ENCODE measurements at places on chromosomes 2 and 18. TPM values are rescaled to one million over a fixed set of nuclear protein-coding genes. Genes with fewer than 3 reads are reported as not detected.

The ASXL3 gene
- total RNA-seq = 0.75 TPM

The UGT1A6 gene
- 40.2 TPM for total RNA-seq

The HSBP1L1 gene
- 127 TPM for total RNA-seq

The NT5DC4 gene
- total RNA-seq = not detected

The CHRNG gene
- total RNA-seq = not detected

The LRATD1 gene
- total RNA-seq = 123 TPM

The ATP6V1B1 gene
- not detected for total RNA-seq

The LRRC30 gene
- not detected for total RNA-seq

The CFAP221 gene
- not detected for total RNA-seq

The DYNAP gene
- not detected for total RNA-seq

The UGT1A5 gene
- total RNA-seq = 3.2 TPM

The ASXL2 gene
- 36.6 TPM for total RNA-seq

The RAX gene
- total RNA-seq = not detected

The STPG4 gene
- 1.2 TPM for total RNA-seq

- no peak for DNase-seq
Observed at GRCh38 chr2:236717729-236718128, 148.1 kb downstream of the ACKR3 start.

GRCh38 chr2:159561786-159562185, 54.6 kb downstream of the BAZ2B start:
- DNase-seq = no peak

DNA sequence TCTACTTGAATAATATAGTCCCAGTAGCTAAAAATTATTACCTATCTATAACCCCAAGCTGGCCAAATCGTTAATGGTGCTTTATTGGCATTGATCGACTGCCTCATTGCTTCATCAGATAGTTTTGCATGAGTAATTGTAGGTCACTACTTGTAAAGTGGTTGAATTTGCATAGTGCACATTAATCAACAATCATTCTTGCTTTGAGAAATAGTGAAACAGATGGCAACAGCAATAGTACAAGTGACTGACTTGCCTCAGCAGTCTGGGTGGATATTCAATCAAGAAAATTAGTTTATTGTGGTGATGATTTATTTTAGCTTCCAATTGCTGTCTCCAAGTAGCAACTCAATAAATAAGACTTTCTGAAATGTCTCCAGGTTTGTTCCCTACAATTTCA, 117.8 kb upstream of the NRXN1 start:
- DNase-seq = no peak

DNA sequence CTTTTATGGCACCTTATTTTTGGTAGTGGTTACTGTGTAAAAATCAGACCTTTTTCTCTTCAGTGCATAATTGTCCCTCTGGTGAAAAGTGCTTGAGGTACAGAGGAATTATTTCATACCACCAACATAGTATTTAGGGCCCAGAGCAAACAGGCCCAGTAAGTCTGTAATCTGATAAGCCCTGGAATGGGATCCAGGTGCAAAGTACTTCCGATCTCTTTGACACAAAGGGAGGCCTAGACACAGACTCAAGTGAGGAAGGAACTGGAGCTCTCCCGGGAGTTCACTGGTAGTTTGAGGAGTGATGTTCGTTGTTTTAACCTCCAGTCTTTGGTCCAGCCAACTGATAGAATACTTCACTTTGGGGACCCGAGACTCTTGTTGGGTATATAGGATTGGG, 57.4 kb downstream of the RAB31 start:
- no peak for DNase-seq

DNA sequence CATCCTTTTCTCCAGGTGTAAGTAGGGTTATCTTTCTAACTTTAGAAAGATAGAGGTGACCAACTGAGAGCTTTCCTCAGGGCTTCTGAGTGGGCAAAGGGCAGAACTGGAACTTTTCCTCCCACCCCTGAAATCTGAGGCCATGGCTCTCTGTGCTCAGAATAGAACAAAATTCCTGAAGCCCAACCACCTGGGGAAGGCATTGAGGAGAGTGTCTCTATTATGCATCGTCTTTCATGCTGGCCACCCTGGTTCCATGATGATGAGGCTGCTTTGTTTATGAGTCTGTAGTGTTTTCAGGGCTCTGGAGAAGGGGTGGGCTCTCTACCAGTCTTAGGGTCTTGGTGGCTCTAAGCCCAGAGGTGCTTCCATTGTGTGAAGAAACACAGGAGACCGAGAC, 30.7 kb upstream of the IL1R1 start:
- DNase-seq = no peak

DNA sequence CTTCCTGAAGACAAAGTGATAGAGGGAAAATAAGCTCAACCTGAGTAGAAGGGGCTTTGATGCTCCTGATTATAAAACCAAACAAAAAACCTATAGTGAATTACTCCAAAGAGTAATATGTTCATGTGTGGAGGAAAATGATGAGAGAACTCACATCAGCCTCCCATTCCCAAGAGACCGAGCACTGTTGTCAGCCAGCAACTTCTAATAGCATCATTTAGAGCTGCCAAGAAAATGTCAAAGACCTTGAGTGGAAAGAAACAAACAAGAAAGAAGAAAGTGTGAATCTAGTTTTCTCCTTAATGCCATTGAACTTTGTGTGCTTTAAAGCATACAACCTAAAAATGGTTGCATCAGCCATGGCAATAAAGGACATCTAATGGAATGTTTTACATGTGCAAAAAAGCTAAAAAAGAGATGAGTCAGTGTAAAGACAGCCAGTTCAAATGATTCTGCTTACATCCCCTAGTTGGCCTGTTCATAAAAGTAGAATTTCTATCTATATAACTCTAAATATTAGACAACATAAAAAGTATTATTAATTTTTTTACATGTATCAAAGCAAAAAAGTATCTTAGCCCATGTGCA, 1066.2 kb downstream of the TDRD15 start:
- no peak for DNase-seq

GRCh38 chr2:170170281-170171040, 7.5 kb upstream of the MYO3B start:
- no peak for DNase-seq

DNA sequence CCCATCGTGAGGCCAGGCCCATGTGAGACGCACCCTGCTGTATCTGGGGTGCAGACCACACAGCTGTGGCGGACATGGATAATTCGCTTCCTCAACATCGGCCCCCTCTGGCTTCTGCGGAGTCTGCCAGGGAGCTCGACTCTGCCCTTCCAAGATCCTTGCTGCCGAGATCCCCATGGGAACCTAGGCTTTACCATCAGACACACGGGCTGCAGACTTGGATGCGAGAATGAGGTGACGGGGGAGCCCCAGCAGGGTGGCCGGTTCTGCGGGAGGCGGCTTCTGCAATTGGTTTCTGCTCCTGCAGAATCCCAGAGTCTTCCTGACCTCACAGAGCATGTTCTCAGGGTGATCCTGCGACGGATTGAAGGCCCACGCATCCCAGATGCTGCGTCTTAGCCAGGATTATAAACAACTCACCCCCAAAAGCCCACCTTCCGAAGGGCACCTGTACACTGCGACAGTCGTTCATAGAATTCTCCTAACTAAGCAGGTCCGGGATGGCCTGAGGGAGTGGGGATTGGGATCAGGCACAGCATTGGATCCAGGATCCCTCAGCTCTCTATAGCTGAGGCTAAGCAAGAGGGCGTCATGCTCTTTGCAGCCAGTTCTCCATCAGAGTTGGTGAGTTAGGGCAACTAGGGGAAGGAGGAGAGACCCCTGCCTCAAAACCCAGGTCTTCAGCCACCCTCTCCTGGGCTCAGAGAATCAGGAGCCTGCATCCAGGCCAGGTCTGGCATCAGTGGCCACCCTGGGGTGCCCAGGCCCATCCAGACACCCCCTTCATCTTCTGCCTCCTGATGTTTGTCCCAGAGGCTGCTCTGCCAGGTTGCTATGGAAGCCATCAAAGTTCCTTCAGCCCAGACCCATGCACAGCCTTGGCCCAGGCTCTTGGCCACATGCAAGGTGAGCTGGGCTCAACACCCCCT, 74.7 kb upstream of the SNTG2 start:
- DNase-seq = no peak

GRCh38 chr2:105380432-105381100, 18.3 kb downstream of the FHL2 start:
- no peak for DNase-seq

DNA sequence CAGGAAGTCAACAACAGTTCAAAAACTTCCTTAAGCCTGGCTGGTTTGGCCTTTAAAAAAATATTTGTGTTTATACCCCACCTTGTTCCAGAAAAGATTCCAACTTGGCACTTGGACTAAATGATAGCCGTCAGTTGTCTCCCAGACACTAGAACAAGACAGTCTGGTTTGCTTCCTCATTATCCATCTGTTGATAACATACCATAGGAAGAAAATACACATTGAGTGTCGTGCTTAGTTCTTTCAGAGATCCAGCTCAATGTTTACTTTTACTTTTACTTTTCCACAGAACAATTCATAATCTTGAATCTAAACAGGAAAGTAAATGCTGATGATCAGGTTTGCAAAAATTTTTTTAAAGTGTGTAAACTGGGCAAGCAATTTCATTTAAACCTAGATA, 2.4 kb upstream of the VPS54 start:
- no peak for DNase-seq

DNA sequence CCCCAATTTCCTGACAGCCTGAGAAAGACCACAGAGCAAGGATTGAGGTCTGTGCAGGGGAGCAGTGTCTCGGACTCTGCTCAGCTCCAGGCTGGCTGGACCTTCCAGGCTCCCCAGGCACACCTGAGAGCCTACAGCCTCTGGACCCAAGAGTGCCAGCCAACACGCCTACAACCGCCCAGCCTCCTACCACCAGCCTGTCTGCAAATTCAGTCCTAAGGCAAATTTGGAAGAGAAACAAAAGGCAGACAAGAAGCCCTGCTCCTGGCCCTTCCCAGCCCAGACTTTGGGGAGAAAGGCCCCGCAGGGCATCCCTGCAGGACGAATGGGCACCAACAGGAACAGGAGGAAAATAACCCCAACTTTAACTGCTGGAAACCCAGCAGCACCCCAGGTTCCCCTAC, 1.9 kb downstream of the HS6ST1 start:
- DNase-seq = no peak

GRCh38 chr2:161146209-161146775, 13.9 kb upstream of the TANK start:
- DNase-seq = no peak

GRCh38 chr2:37402636-37403035, 58.2 kb downstream of the QPCT start:
- no peak for DNase-seq

GRCh38 chr2:200467806-200468681, 41.8 kb downstream of the KCTD18 start:
- no peak for DNase-seq

- no peak for DNase-seq
Observed at GRCh38 chr2:128420776-128421175, 102.1 kb upstream of the HS6ST1 start.

DNA sequence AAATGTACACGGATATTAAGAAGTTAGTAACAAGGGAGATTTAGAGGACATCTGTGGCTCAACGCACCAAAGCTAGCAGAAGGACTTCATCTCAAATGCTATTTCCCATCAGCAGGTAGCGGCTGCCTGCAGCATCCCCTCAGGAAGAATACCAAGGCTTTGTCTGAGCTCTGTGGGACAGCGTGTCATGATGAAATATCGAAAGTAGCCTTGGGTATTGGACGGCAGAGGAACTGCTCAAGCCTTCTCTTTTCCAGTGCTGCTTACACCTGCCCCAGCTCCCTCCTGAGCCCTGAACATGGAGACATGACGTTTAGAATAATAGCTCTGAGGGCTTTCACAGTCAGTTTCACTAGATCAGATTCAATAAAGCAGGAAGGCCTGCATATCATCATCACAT, 241.6 kb downstream of the SUCLG1 start:
- no peak for DNase-seq

- DNase-seq = no peak
Observed at GRCh38 chr2:121902171-121902591, 146.7 kb downstream of the TSN start.

GRCh38 chr2:226115102-226115831, 684.4 kb downstream of the IRS1 start:
- no peak for DNase-seq

DNA sequence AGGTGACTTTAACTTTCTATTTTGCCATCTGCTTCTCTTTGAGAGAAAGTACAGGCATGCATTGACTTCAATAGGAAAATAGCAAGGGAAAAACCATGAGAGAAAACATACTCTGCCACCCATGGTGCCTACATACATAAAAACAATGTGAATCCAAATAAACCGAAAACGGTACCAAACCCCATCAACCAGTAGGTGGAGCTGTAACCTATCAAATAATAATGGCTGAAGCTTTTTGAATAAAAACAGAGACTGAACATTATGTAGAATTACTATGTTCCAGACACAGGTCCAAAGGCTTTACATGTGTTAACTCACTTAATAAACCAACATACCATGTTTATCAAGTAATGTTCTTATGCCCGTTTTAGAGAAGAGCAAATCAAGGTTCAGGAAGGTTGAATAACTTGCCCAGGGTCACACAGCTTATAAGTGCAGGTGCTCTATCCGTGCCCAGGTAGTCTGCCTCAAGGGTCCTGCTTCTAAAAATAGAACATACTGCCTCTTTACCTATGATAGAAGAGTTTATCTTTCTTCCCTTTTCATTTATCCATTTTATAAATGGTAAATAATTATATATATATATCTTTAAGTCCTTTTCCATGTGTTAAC, 293.9 kb upstream of the SYT4 start:
- no peak for DNase-seq

- DNase-seq = no peak
Observed at GRCh38 chr2:237298151-237299118, 115.5 kb downstream of the COL6A3 start.

GRCh38 chr18:2916184-2916583, 69.4 kb downstream of the EMILIN2 start:
- DNase-seq = no peak

DNA sequence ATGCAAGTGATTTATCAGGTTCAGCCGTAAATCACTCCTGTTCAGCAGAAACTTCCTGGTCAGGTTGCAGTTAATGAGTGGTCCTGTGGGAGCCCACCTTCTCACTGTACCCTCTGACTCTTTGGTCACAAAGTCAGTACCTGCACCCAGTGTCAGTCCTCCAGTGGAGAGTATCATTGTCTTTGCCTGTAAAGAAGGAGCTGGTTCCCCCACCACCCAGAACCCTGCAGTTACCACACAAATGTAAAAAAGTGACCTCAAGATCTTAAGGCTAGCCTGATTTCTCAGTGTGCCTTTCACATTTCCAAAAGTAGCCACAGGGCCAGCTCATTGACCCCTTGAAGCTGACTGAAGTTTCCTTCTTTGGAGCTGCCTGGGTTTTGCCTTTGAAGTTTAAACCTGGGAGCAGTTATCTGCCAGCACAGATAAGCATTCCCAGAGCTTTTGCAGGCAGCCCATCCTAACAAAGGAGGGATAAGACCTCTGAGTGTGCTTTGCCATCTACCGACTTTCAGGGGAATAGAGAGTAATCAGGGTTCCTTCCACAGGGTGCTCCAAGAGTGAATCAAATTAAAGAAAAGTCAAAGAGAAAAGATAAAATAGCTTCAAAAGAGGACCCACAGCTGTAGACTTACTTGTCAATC, 725.2 kb downstream of the CPS1 start:
- no peak for DNase-seq

- DNase-seq = no peak
Observed at GRCh38 chr2:46679761-46680160, 200.4 kb downstream of the TMEM247 start.

GRCh38 chr18:78073275-78073674, 823.6 kb downstream of the GALR1 start:
- DNase-seq = no peak

Measured in transverse colon (tissue), 4 donors.